ENCODE measurements at places on chromosomes 5 and 9. TPM values are rescaled to one million over a fixed set of nuclear protein-coding genes. Genes with fewer than 3 reads are reported as not detected.

Gene GRIA1
- total RNA-seq, result 184 TPM

Gene FAM120AOS
- 20.9 TPM for total RNA-seq

Gene OR1J2
- not detected for total RNA-seq

Gene PDGFRB
- total RNA-seq, result 19.4 TPM

Gene SLC4A9
- total RNA-seq, result under 0.01 TPM

Gene HTR1A
- 8.4 TPM for total RNA-seq

Gene LIFR
- total RNA-seq, result 43.5 TPM

Gene OR1N2
- total RNA-seq, result not detected

Gene CAST
- total RNA-seq, result 10.1 TPM

Gene OTP
- not detected for total RNA-seq

Gene SPDL1
- total RNA-seq, result 17.2 TPM

Gene NFIB
- 139 TPM for total RNA-seq

Gene SEMA6A
- 37.1 TPM for total RNA-seq

Gene PHAX
- total RNA-seq, result 75.2 TPM

Gene GFI1B
- under 0.01 TPM for total RNA-seq

Gene SMIM33
- total RNA-seq, result not detected

Gene FBP2
- not detected for total RNA-seq

Gene TLX3
- total RNA-seq, result not detected

Gene SPINK5
- total RNA-seq, result 0.25 TPM

Gene TPPP
- 12.5 TPM for total RNA-seq

Gene NUTM2G
- not detected for total RNA-seq

Gene DIRAS2
- total RNA-seq, result 31.5 TPM

Gene GZMA
- total RNA-seq, result not detected

Gene TCERG1
- total RNA-seq, result 65.9 TPM

Gene N4BP3
- total RNA-seq, result 7.4 TPM

Gene TLN1
- total RNA-seq, result 21.6 TPM

Gene BTNL3
- not detected for total RNA-seq

Gene GDNF
- total RNA-seq, result under 0.01 TPM

Gene FABP6
- total RNA-seq, result 2.2 TPM

Gene NDUFS6
- 14.5 TPM for total RNA-seq

Gene HEMGN
- total RNA-seq, result 2.2 TPM

Gene CARTPT
- total RNA-seq, result 0.74 TPM

Gene CYSRT1
- 0.25 TPM for total RNA-seq

Gene COL23A1
- total RNA-seq, result 0.49 TPM

Gene PCDHA7
- total RNA-seq, result 8.1 TPM

Gene ZNF618
- 6.4 TPM for total RNA-seq

Gene BRD8
- 44.5 TPM for total RNA-seq
